ENCODE measurements at places on chromosomes 12 and 14.

DNA sequence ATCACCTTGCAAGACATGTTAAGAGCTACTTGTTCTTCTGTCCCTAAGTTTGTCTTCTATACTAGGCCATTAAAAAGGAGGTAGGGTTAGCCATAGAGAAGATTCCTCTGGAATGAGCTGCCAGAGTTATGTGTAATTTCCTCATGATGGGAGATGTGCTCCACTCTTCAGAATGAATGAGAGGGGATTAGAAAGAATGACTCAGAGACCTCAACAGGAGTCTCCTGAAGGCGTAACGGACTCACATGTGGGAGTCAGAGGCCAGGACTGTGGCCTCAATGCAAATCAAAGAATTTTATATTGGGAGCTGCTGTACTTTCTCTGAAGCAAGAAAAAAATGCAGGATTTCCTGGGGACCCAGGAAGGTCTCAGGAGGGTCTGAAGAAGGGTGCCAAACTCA, 87.8 kb upstream of the ATXN7L3B start:
- DNase-seq = no peak

DNA sequence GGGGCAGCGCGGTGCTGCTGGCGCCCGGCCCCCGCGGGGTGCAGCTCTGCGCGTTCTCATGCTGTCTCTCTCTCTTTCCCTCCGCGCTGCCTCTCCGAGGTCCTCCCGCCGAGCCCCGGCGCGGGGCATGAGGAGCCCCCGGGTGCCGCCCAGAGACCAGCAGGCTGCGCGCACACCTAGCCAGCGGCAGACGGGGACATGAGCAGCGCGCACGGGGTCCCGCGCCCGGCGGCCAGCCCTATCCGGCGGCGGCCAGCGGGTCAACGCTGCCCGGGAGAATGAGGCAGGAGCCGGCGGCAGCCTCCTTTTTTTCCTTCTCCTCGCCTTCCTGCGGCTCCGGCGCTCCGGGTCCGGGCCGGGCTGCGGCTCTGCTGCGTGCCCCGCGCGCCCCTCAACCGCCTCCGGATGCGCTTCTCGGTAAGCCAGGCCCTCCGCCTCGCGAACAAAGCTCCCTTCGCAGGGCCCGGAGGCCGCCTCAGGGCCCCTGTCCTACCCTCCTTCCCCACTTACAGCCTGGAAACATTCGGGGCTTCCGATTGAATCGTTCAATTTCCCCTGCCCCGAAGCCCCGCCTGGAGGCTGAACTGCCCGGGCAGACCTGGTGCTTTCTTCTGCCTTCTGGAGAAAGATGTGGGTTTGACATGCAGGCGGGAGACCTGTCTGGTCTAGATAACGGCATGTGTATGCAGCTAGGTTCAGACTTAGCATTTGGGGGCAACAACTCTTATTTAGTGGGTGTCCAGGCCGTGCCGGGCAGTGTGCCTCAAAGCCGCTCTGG, at the start of gene TUNAR:
TSS of gene TUNAR (plus strand) at position 72 of the 778 bp plus-strand sequence.
- DNase-seq = no peak

DNA sequence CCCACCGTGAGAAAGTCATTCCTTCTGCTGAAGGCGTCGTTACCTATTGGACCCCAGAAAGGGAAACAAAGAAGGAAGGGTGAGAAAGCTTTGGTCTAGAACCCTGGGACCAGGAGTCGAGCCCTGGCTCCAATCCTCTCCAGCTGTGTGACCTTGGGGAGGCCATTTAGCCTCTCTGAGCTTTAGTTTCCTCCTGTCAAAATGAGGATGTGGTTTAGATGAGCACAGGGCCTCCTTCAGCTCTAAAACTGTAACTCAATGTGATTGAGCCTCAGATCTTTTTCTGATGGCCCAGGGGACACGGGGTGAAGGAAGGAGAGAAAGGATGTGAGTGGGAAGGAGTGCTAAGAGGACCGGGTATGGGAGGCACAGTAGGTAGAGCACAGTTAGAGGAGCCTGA, 7.7 kb downstream of the JDP2 start:
- no peak for DNase-seq

- DNase-seq = no peak
Observed at GRCh38 chr12:90229407-90230170, 521.0 kb upstream of the ATP2B1 start.

- DNase-seq = no peak
Observed at GRCh38 chr14:22391908-22392565, 197.0 kb downstream of the DAD1 start.

GRCh38 chr14:104359301-104359968, 220.1 kb upstream of the C14orf180 start:
- no peak for DNase-seq

DNA sequence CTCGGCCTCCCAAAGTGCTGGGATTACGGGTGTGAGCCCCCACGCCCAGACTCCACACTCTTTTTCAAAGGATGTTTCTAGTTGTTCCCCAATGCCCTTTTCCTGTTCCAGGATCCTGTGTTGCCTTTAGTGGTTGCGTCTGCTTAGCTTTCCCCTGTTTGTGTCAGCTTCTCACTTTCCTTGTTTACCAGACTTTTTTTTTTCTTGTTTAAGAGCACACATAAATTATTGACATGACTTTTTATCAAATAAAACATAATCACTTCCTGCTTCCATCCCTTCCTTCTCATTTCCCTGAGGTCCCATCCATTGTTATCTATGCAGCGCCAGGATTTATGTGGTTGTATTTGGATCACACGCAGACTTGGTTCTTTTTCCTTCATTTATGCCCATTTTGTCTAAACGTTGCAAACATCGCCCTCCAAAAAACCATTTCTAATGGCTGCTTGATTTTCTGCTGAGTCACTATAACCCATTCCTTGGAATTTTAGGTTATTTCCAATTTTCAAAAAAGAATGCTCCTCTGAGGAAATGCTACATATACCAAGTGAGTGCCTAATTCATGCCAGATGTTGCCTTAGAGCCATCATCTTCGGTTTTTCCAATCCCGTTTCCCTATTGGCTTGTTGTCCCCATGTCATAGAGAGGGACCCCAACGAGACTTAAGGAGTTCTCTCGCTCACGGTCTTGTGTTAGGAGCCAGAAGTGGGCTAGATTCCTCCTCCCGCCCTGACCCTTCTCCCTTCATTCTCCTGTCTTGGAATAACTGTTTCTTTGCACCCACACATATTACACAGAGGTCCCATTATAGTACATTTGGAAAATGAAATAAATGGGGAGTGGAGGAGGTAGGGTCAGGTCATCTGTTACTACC, 13.5 kb upstream of the CYP46A1 start:
- DNase-seq = no peak

DNA sequence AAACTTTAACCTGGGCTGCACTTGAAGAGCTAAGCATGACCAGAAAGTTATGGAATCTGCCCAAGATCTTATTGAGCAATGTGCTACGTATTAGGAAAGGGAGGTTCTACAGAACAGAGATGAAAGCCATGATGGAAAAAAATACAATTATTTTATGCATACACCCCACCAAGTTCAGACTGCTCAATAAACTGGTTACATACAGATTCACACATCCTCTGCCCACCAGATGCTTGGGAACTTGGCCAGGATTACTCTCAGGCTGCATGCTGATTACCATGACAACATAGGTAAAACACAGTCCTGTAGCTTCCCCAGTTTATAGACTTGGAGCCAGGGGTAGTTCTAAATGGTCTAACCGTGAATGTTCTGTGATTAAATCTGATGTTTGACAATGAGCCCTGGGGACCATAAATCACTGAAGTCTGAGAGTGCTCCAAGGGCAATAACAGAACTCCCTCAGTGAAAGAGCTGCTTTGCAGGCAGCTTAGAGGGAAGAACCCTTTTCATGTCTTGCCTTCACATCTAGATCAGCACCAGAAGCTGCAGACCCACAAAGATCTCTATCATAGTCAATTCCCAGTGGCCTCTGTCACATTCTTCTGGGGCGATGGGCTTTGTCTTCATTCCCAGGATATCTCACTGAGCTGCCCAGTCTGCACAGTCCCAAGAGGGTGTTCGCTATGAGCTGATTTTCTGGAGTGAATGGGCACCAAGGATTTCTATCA, 232.2 kb downstream of the EMP1 start:
- no peak for DNase-seq

DNA sequence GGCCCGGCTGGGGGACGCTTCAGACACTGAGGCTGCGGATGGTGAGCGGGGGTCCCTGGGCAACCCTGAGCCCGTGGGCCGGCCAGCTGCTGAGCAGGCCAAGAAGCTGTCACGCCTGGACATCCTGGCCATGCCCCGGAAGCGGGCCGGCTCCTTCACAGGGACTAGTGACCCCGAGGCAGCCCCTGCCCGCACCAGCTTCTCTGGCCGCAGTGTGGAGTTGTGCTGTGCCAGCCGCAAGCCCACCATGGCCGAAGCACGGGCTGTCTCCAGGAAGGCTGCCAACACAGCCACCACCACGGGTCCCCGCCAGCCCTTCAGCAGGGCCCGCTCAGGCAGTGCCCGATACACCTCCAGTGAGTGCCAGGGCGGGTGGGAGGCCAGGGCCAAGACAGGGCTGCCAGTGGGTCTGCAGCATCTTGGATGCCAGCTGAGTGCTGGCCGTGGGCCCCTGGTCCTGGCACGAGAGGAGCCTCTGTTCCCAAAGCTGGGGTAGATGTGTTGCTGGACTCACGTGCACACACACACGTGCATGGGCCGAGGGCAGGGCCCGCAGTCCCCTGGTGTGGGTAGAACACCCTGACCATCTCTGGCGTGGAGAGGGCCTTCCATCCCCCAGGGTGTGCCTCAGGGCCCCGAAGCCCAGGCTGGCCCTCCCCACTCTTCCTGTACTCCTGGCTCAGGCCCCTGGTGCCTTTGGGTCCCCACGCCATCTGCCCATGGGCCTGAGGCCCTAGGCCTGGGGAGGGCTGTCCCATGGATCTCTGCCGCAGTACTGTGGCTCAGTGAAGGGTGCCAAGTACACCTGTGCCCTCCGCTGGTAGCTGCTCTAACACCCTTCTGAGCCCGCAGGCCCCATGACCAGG, 22.8 kb downstream of the CEP170B start:
- no peak for DNase-seq

DNA sequence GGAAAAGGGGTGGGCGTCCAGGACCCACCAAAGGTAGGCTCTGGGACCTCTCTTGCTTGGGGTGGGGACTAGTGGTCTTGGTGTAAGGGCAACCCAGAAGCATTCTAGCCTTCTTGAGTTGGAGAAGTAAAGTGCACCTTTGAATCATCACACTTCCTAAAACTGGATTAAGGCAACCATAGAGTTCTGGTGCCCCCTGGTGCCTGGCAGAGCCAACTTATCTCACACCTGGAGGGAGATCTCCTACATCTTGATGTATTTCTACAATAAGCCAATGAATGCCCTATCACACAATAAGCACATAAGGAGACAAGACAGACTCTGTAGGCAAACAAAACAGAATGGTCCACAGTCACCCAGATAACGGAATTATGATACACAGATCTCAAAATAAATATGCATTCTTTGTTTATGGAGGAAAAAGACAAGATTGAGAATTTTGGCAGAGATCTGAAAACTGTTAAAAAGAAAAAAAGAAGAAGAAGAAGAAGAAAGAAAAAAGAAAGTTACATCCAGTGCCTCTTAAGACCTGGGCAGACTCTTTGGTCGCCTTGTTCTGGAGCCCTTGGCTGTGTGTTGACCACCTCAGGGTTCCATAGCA, 95.9 kb upstream of the PPP2R5C start:
- no peak for DNase-seq

DNA sequence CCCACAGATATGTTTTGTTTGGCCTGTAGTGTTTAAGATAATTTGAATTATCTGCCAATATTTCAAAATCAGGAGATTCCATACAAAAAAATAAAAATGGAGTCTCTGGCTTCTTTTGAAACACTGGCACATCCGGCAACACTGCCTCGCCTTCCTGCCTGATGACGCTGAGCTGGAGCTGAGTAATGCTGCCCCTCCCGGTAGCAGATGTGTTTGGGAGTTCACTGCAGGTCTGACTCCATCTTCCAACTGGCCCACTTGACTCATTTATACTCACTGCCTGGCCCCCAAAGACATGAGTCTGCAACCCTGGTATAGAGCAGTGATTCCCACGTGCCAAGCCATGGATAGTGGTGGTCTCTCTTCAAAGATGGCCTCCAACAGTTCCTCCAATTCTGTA, 7.4 kb downstream of the CIT start:
- no peak for DNase-seq

DNA sequence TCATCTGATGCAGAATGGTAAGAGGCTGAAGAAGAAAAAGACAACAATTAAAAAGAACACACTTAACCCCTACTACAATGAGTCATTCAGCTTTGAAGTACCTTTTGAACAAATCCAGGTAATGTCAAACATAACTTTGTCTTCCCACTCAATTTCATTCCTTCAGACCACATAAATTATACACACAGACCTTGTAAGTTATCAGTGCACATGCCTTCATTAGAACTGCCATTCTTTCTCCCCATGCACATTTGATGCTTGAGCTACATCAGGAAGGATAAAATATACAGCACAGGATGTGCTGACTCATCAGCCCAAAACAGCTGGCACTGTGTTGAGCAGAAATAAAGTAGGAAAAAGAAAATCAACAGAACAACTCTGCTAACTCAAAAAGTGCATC, 246.7 kb downstream of the PAWR start:
- DNase-seq = no peak

DNA sequence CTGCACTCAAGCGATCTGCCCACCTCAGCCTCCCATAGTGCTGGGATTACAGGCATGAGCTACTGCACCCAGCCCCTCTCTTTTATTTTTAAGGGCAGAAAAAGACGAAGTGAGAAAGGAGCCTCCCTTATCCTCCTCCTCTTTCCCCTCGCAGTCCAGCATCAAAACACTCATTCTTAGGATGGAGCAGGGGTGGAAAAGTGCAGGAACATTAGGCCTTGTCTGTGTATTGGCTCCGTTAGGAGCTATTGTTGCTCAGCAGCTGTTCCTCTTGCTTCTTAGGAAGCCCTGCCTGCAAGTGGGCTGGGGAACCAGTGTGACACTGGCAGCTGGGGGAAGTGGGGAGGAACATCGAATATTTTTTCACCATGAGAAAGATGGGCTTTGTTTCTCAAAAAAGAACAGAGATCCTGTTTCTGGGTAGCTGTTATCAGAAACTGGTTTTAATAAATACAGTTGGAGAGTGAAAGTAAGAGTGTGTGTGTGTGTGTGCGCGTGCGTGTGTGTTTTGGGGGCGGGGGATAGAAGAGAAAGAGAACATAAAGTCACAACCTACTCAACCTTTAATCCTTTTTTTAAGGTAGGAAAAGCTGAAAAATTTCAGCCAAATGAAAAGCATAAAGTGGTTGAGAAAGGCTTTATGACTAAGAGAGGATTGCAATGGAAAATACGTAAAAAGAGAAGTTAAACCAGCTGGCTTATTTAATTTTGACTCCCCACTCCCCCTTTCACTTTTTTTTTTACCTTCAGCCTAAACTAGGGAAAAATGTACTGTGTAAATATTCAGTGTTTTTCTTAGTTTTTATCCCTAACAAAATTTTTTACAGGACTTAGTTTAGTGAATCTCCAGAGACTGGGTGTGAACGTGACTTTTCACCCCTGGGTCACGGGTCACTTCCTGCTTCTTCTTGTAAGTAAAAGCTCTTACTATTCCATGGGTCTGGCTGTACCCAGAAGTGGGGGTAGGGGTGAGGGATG, 197.2 kb upstream of the PLEKHG7 start:
- DNase-seq = no peak

DNA sequence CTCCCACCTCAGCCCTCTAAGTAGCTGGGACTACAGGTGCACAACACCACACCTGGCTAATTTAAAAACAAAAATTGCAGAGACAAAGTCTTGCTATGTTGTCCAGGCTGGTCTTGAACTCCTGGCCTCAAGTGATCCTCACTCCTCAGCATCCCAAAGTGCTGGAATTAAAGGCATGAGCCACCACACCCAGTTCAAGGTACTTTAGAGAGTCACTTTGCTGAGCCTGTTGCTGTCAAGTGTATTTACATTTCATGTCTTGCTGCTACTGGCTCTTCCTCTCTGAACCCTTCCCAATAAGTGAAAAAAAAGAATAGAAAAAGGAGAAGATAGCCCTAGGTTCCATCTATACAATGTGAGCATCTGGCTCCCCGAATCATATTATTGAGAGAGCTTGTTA, 38.4 kb downstream of the SLCO1A2 start:
- DNase-seq = no peak
